ENCODE measurements at places on chromosomes 11 and 22.

DNA sequence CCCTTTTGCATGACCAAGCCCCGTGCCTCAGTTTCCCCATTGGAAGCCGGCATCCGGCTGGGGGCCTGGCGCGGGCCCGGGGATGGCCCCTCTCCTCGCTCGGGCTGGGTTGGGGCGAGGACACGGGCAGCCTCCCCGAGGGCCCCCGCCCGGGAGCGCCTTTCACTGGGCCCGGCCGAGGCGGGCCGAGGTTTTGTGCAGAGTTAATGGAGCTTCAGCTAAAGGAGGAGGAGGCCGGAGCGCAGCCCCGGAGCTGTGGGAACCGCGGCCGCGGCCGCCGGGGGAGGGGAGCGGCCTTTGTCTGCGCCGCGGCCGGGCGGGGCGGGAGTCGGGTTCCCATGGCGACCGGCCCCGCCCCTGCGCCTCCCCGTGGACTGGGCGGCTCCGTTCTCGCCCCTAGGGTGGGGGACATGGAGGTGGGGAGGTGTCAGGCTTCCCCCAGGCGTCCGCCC, 1.4 kb upstream of the MAPK11 start:
- DNase-seq, result peak; percentile 71

GRCh38 chr11:32188785-32189184, 97.9 kb downstream of the RCN1 start:
- DNase-seq, result no peak

DNA sequence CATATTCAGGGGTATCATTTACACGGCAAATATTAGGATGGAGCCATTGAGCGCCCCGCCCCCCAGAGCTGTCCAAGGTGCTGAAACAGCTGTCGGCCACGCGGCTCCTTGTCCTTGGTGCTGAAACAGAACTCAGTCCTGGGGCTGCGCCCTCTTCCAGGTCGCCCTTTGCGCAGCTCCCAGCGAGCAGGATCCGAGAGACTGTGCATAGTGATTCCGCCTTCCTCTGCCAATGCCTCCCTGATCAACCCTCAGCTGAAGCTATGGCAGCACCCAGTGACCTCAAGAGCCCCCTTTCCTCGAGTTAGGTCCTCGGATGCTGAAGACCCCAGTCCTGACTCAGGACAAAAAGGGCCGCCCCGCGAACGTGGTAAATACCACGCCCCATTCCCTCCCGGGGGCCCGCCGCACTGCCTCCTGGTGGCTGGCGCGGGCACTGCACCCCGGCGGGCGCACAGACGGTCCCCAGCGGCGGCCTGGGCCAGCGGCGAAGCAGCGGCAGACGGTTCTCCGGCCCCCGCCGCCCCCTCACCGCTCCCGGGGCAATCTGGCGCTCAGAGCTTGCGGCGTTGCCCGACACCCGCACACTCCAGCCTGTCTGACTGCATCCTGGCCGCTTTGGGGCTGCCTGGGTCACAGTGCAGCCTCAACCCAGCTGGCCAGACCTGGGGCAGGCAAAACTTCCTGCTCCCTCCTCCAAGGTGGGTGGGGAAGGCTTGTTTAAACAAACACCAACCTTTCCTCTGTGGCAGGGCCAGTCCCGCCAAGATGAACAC, 13.4 kb downstream of the SYT7 start:
- DNase-seq, result peak; percentile 78

DNA sequence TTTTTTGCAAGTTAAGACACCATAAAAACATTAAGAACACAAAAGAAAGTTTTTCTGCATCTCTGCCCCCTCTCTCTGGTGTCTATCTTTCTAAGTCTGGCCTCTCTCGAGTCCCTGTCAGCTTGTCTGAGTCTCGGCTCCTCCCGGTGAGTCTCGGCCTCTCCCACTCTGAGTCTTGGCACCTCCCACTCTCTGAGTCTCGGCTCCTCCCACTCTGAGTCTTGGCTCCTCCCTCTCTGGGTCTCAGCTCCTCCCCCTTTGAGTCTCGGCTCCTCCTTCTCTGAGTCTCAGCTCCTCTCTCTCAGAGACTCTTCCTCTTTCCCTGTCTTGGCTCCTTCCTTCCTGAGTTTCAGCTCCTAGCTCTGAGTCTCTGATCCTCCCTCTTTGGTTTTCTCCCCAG, 72.5 kb upstream of the AMPD3 start:
- DNase-seq, result no peak

GRCh38 chr11:7630002-7630401, 43.3 kb downstream of the CYB5R2 start:
- peak; percentile 34 for DNase-seq

- DNase-seq, result peak; percentile 87
These were observed at the start of gene LTBP3 for GRCh38 chr11:65558002-65558929. Gene LTBP3, minus strand, starts transcription at chr11:65558359. Its CDS starts 400 bp downstream, at chr11:65557959.

DNA sequence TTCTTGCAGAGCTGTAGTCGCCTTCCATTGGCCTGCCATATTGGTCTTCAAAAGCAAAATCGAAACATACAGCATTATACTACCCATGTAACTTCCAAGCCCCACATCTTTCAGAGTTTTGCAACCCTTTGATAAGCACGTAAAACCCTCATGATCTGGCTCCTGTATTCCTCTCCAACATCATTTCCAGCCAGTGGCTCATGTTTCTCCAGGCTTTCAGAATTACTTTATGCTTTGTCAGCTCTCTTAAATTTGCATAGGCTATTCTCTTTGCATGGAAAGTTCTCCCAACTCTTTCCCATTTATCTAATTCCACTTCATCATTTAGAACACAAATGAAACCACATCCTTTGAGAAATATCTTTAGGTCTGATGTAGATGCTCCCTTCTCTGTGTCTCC, 67.8 kb upstream of the DDI1 start:
- no peak for DNase-seq

- DNase-seq, result no peak
These were observed 380.5 kb downstream of the SHANK2 start for GRCh38 chr11:70871881-70872280.

DNA sequence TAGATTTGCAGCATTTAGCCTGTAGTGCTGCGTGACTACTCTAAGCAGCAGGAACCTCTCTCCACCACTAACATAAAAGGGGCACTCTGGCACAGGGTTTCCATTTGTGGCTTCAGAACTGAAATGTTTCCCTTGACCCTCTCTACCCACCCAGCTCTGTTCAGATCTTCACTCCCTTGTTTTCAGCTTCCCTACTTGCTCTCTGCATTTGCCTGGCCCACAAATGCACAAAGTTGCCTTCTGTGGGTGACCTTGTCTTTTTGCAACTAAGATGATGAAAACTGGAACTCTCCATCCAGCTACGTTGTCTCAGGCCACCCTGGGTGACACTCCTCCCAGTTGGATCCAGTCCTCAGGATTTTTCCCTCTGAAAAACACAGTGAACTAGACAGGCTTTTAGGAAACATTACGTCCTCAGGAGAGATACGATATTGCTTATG, 19.8 kb upstream of the PSMA1 start:
- no peak for DNase-seq

GRCh38 chr11:101441747-101442146, 142.1 kb downstream of the TRPC6 start:
- DNase-seq, result peak; percentile 54

DNA sequence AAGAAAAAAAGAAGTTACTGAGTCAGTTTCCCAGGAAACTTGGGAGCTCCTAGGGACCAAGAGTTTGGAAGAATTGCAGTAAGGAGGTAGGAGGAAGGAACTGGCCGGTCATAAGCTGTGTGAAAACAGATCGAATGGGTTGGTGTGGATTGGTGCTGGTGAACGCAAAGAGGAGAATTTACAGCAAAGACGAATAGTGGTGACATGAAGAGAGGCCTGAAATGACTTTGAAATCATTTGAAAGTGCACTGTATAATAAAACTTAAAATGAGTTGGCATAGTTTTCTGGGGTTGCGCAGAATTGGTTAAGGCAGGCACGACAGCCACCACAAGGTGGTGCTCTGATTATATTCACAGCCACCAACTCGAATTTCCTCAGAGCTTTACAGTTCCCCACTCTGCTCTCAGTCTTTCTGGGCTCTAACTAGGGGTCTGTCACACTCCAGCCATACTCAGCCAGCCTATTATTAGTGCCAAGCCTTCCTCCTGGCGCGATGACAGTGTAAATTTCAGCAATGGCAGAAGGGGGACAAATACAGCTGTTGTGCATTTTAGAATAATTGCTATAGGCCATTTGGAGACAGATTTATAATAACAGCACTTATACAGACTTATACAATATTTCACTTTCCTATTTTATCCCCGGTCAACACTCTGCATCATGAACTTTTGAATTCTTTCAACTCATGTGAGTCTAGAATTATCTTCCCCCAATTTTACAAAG, 8.3 kb upstream of the HTR3B start:
- no peak for DNase-seq

DNA sequence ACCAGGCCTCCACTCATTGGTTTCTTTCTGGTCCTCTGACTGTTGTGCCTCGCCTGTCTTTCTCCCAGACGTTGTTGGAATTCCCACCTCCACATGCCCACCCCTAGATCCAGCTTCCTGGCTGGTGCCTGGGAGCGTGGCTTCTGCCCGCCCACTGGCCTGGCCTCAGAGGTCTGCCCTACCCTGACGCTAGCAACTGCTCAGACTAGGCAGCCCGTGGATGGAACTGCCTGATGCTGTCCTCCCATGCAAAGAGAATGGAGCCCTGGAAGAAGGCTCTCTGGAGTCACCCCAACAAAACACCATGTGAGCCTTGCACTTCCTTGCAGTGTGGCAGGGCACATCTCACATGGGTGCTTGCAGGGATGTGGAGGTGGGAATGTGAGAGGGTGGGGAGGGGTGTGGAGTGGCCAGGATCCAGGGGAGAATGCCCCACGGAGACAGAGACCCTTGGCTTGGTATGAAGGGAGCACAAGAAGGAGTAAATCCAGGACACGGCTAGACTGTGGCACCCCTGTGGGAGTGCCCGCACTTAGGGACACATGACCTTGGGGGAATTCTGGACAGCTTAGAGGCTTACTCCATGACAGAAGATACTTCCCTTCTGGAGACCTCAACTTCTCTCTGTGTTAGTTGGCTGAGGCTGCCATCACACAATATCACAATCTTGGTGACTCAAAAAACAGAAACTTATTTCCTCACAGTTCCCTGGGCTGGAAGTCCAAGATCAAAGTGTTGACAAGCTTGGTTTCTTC, 22.5 kb upstream of the ADA2 start:
- no peak for DNase-seq

GRCh38 chr11:78426845-78427244, 9.2 kb upstream of the GAB2 start:
- no peak for DNase-seq

DNA sequence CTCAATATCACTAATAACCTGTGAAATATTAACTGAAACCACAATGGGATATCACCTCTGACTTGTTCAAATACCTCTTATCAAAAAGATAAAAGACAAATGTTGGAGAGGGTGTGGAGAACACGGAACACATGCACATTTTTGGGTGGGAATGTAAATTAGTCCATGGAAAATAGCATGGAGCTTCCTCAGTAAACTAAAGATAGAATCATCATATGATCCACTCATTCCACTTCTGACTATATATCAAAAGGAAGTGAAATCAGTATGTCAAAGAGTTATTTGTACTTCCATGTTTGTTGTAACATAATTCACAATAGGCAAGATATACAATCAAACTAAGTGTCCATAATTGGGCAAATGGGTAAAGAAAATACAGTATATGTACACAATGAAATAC, 57.4 kb downstream of the TYR start:
- no peak for DNase-seq

- no peak for DNase-seq
These were observed 119.1 kb downstream of the MN1 start for GRCh38 chr22:27682437-27682836.

Data from left ventricle myocardium inferior (tissue), 1 donor.